Coronary artery (tissue), 2 donors: ENCODE measurements at places on chromosomes 7 and 10.

GRCh38 chr7:47198159-47198558 lies 383.8 kb downstream of the TNS3 start:
- DNase-seq: no peak

DNA sequence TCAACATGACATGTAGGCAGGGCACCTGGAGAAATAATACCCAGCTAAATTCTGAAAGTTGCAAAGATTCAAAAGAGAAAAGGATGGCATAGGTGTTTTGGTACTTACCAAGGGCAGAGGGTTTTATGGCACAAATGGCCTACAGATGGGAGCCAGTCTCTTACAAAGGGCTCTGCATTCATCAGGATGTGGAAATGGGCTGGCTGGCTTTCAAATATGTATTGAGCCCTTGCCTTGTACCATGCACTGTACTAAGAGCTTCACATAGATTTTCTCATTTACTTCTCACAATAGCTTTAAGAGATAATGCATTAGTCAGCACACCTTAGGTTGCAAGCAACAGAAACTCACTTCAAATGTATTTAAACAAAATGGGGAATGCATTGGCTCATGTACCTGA lies 327.1 kb downstream of the BICC1 start:
- no peak for DNase-seq

DNA sequence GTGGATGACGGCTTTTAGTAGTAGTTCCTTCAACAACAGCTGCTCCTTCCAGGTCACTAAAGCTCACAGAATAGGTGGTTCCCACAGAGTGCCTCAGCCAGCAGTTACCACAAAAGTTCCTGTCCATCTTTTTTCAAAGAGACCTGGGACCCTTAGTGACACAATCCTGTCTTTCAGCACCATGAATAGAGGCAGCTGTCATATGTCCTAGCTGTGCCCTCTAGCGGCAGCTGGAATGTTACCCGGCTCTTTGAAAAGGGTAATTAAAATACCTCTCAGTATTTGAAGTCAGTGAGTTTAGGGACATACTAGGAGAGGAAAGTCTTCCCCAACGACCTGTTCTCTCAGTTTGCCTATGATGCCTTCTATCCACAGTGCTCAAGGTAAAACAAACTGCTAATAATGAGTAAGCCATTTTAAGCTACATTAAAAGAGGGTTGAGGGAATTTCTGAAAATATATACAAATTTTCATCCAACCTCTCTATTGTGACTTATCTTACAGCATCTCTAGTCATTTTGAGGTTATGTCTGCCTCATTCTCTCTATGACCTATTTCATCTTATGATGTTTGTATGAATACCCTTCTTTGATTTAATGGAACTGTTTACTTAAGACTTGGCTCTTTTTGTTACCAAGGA lies 290.8 kb downstream of the NXPH1 start:
- DNase-seq: no peak

DNA sequence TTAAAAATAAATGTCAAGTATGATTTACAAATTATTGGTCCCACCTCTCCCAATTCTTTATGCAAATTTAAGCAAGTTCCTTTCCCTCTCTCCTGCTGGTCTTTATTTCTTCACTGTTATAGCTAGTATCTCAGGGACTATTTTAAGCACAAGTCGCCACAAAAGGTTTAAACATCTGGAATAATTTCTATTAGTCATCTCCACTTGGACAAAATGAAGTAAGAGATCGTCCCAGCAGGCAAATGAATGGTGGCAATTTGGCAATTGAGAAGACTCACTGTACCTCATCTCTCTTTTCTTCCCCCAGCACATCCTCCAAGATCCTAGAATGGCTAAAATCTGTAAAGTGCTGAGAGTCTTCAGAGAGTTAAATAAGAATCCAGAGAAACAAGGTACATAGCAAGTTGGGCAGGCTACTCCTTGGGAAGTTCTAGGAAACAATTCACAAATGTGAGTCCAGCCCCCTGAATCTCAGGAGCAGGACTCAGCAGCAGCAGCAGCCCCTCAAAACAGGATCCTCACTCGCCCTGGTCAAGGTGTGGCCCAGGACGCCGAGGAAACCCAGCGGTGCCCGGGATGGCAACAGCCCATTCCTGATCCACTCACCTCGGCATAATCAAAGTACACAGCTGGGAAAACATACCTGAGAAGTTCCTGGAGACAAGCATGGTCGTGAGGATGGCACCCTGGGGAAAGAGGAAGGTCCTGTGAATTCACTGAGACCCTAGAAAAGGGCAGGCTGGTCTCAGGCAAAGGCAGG lies 30.3 kb upstream of the NDST2 start:
- no peak for DNase-seq

- no peak for DNase-seq
Measured at GRCh38 chr7:8092140-8092539, 123.5 kb downstream of the GLCCI1 start.

DNA sequence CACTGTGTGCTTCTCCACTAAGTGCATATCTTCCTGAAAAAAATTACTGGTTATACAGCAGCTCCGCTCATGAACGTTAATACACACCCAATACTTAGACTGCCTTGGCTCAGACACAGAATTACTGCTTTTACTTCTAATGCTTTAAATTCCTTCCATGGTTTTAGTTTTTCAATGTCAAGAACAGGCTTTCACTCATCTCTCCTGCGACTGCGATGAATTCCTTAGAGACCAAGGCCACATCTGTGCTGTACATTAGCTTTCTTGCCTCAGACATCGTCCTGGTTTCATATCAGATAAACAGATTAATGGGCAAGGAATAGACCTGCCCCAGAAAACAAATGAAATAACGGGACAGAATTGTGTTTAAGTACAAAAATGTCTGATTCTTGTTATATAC lies 120.2 kb downstream of the CYP26A1 start:
- no peak for DNase-seq

DNA sequence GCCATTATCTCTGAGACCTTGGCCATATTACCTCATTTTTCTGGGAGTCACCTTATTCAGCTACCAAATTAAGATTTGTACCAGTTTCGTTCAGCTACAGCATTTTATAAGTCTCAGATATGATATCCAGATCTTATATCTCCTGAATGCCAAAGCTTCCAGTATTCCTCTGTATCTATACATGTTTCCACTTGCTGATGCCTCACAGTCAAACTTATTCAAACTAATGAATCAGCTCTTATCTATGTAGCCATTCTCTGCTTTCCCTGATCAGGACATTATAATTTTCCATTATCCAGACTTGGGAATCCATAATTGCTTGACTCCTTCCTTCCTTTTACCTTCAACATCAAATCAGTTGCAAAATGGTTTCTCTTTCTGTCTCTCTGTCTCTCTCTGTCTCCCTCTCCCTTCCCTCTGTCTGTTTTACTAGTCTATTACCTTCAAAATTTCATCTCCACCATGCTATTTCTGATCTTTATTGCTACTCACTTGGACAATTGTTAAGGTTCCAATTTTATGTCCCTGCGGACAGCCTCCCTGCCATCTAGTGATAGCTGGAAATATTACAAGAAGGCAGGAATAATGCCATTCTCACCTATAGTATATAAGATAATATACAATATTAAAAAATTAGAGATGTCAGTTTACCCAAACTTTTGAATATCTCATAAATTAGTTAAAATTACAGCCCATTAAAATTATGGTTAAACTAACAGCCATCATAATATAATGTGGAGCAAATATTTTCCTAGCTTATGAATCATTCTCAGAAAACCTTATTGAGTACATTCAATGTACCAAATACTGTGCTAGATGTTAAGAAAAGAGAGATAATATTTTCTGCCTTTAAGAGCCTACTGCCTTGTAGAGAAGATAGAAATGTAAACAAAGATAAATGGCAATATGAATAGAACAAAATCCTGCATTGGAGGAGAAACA lies 89.8 kb downstream of the PCLO start:
- DNase-seq: no peak

- no peak for DNase-seq
Measured at GRCh38 chr10:94644352-94644751, 39.2 kb upstream of the CYP2C18 start.
